Epithelial cell of prostate (primary cell): ENCODE measurements at places on chromosomes 3 and 15.

DNA sequence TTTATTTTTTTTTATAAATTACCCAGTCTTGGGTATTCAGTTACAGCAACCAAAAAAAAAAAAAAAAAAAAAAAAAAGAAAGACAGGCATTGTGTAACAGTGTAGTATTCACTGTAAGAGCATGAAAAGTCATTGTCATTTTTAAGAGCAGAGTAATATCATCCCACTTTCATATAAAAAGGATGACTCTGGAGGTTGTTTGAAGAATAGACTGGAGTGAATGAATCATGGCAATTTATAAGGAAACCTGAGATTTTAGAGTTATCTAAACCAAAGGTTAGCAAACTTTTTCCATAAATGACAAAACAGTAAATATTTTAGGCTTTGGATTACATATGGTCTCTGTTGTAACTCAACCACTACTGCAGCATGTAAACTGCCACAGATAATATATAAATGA, 794.9 kb downstream of the NTRK3 start:
- no peak for DNase-seq

DNA sequence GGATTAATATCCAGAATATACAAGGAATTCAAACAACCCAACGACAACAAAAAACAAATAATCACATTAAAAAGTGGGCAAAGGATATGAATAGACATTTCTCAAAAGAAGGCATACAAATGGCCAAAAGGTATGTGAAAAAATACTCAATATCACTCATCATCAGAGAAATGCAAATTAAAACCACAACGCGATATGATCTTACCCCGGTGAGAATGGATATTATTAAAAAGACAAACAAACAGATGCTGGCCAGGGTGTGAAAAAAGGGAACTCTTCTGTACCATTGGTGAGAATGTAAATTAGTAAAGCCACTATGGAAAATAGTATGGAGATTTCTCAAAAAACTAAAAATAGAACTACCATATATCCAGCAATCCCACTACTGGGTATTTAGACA, 43.5 kb upstream of the MEF2A start:
- no peak for DNase-seq

GRCh38 chr3:153619268-153619667, 457.2 kb downstream of the RAP2B start:
- no peak for DNase-seq

DNA sequence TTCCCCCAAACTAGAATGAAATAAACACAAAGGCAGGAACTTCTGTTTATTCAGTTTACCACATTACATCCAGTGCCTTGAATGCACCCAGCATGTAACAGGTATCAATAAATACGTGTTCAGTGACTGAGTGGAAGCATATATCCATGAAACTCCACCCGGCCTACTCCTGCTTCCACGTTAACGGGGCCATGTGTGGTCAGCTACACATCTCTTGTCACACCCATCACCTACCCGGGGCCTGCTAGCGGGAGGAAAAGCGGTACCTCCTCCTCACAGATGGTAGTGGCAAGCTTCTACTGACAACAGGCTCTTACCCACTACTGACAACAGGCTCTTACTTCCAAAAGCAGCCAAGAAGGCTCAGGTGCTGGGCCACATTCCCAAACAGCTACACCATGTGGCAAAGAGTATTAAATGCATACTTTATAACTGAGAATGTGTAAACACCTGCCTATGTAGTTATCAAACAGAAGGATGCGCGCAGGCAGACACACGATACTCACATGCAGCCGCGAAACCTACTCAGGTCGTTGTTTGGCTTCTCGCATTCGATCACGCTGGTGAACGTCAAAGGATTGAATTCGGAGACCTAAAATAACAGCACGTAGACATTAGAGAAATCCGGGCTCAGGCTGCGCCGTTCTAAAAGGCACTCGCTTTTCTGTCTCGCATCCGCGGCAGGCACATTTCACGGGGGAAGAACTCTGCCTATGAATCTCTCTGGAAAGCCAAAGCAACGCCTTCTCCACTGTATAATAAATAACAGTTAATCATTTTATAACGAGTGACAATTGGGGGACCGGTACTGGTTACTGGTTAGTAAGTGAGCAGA, 127.4 kb downstream of the ATP10A start:
- no peak for DNase-seq

DNA sequence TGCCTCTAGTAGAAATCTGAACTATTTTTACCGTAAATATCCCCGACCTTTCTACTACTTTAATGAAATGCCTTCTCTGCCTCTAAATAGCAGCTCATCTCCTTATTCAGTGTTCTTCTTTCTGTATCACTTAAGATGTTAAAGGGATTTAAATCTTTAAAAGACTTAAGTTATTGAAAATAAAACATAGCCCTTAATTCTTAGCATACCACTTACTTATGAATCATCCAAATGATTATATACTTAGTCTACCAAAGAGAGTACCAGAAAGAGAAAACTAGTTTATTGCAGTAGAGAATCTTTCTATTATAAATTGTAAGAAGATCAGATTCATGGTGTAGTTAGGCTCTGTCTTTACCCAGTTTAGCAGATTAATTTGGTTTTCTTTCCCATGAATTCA, 802.0 kb downstream of the TBL1XR1 start:
- DNase-seq: no peak

- DNase-seq: no peak
Observed at GRCh38 chr3:18713577-18713951, 288.4 kb upstream of the SATB1 start.
